ENCODE measurements at places on chromosomes 6 and 20. TPM values are rescaled to one million over a fixed set of nuclear protein-coding genes. Genes with fewer than 3 reads are reported as not detected.

MCCD1 gene
- total RNA-seq = not detected

TSPO2 gene
- not detected for total RNA-seq

DNA sequence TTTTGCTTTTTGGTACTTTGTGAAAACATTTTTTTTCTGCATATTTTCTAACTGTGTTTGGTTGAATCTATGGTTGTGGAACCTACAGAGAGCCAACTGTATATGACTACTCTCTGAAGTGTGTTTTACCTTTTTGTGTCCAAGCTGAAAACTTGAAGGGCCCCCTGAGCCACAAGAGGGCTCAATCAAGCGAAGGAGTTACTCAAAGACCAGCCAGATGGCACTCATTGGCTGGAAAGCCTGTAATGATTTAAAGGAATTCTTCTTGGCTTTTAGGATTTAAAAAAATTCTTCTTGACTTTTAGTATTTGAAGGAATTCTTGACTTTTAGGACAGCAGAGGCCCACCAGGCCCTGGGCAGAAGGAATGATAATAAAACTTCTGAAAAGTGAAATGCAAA lies 27.0 kb upstream of the ECI2 start:
- H3K36me3 ChIP-seq = no peaks in the 10 kb centered on the region
- H3K27ac ChIP-seq = no peak overlapping the region
- H3K4me3 ChIP-seq = no peak overlapping the region
- no peak for DNase-seq
- H3K27me3 ChIP-seq = no peaks in the 10 kb centered on the region

- H3K27me3 ChIP-seq = no peaks in the 10 kb centered on the region
- no peak overlapping the region for H3K27ac ChIP-seq
- no peaks in the 10 kb centered on the region for H3K4me1 ChIP-seq
These were observed 435.5 kb upstream of the PLCB4 start for GRCh38 chr20:8633366-8633765.

GRCh38 chr20:43584448-43585136 lies 6.1 kb upstream of the IFT52 start:
- peaks cover under 1% of the 10 kb centered on the region for H3K4me1 ChIP-seq
- DNase-seq = no peak
- peak overlapping the region; percentile 12 for H3K27ac ChIP-seq
- no peaks in the 10 kb centered on the region for H3K27me3 ChIP-seq
- no peak overlapping the region for H3K4me3 ChIP-seq

DNA sequence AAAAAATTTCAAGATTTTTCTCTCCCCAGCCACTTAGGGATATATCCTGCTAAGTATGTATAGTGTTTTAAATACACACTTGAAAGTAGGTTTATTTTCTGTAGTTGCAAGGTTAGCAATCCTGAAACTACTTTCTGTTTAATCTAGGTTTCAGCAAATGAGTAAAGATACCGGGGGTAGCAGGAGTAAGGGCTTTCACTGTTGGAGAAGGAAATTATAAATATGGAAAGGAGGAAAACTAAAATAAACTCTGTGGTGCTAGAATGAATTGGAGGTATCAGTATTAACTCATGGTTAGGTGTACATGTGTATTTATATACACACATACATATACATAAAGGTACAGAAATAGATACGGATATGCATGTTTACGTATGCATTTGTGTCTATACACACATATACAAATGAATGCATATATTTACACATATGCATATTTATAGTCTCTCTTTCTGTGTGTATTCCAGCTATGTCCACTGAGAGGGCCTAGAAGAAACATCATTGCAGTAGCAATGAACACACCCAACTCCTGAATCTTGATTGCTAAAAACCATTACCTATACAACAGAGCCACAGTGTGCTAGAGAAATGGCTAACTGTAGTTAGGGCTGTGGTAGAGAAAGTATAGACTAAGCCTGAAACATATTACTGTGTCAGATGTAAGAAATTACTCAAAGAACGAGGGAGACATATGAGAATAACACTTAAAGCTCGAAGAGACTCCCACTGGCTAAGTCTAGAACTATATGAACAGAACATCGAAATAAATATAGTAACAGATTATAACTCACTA lies 95.9 kb upstream of the EMILIN3 start:
- DNase-seq = no peak
- H3K4me3 ChIP-seq = no peak overlapping the region
- no peaks in the 10 kb centered on the region for H3K4me1 ChIP-seq
- no peaks in the 10 kb centered on the region for H3K27me3 ChIP-seq
- peaks cover 8% of the 10 kb centered on the region for H3K36me3 ChIP-seq

- H3K27me3 ChIP-seq = no peaks in the 10 kb centered on the region
- no peaks in the 10 kb centered on the region for H3K36me3 ChIP-seq
- H3K27ac ChIP-seq = no peak overlapping the region
These were observed 9.3 kb downstream of the NUDT3 start for GRCh38 chr6:34383161-34383631.

GRCh38 chr20:56630086-56630493 lies 984 bp downstream of the TFAP2C start:
- DNase-seq = no peak
- H3K4me3 ChIP-seq = no peak overlapping the region
- no peaks in the 10 kb centered on the region for H3K36me3 ChIP-seq
- H3K27me3 ChIP-seq = peaks cover 15% of the 10 kb centered on the region
- no peak overlapping the region for H3K27ac ChIP-seq
- peaks cover 4% of the 10 kb centered on the region for H3K4me1 ChIP-seq

Data from CD8-positive, alpha-beta memory T cell (primary cell).